ENCODE measurements at places on chromosomes 6 and 20. TPM values are rescaled to one million over a fixed set of nuclear protein-coding genes. Genes with fewer than 3 reads are reported as not detected.

Gene SLC4A11
- 4.8 TPM for total RNA-seq

Gene SYNDIG1
- 4.9 TPM for total RNA-seq

Gene SPEF1
- total RNA-seq: not detected

Gene ZNF322
- 21.4 TPM for total RNA-seq

Gene CCNC
- total RNA-seq: 93.1 TPM

Gene IRF4
- 0.29 TPM for total RNA-seq

Gene ENPP1
- 5.6 TPM for total RNA-seq

Gene MCCD1
- not detected for total RNA-seq

Gene CDK19
- total RNA-seq: 10.2 TPM

DNA sequence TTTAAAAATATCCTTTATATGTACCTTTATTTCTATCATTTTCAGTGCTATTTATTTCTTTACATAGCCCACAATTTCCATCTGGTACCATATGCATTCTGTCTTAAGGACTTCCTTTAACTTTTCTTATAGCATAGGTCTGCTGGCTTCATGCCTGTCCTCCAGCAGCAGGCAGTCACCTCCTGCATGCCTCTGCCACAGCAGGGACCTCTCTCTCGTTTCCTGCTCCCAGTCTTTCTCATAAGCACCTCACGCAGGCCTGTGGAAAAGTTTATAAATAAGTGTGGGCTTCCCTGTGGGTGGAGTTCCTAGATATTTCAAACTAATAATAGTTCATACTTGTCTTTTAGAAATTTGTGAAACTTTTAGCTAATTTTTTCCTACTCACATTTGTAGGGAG lies 133.9 kb downstream of the KCNQ5 start:
- peak; percentile 12 for DNase-seq

DNA sequence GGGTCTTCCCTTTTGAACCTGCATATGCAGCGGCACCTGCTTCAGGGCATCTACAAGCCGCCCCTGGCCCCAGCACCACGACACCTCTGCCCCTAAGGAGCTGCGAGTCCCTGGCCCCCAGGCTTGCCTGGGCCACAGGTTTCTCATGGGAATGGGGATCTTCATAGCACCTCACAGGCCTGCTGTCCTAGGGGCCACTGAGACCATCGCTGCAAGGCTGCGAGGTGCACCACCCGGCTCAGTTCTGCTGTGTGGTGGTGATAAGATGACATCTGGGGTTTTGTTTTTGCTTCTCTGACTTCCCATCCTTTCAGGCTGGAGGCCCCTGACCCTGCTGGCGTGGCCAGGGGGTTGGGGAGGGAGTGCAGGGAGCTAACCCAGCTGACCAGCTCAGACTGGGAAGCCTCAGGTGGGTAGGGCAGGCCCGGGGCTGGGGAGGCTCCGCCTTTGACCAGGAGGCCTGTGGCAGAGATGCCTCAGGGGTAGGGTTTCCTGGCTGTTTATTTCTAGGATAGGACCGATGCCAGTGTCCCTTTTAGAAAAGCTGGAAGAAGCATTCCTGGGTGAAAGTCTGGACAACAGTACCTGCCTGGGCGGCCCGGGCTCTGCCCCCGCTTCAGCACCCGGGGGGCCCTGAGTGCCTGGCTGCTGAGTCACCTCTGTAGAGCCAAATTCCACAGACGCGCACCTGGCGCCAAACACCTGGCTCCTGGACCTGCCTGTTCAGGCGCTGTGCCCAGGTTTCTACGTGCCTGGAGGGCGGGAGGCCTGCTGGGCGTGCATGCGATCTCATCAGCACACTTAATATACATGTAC lies 264.7 kb downstream of the DLL1 start:
- DNase-seq: no peak

DNA sequence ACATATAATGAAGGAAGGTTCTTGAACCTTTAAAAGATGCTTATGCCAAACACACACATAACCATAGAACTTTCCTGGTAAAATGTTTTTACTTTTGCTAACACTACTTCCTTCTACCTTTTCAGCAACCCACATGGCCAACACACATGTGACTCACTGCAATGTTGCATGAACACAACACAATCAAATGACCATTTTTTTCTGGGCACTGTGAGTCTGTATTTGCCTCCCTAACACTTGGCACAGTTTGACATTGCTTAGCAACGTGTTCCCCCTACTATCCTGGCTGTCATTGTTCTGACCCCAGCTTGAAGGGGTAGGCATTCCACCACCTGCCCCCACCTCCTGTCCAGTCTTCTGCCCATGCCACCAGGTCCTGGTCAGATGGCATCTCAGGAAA lies 204.8 kb upstream of the PRND start:
- no peak for DNase-seq

GRCh38 chr6:19434065-19434464 lies 403.1 kb upstream of the ID4 start:
- no peak for DNase-seq

- no peak for DNase-seq
Measured at GRCh38 chr6:39829331-39829730, 37.2 kb downstream of the DAAM2 start.

DNA sequence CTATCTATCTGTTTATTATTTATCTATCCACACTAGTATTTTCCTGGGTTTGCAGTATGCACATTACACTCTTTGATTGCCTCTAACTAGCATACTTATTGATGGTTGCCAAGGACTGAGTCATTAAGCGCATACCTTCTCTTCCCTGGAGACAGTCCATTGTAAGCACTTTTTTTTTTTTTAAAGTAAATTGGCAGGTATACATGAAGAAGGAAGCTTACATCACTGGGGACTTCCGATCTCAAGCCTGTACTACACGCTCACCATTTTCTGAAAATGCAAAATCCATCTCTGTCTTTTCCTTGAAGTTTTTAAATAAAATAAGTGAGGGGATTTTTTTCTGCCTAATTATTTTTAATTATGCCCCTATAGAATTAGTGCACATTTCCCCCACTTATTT lies 63.5 kb downstream of the HMGN3 start:
- DNase-seq: no peak

- DNase-seq: no peak
Measured at GRCh38 chr6:126628125-126628524, 288.2 kb downstream of the CENPW start.

DNA sequence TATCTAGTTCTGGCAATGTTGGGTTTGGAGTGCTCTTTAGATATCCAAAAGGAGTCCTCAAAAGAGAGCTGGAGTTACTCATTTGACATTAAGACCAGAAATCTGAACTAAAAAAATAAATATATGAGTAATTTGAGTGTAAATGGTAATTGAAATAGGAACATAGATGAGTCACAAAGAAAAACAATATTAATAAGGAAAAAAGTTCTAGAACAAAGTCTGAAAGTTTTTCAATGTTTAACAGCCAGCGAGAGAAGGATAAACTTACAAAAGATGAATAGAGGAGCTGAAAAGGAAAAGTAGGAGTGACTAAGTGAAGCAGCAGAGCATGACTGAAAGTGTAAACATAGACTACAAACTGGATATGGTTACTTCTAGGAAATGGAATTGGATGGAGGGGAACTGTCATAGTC lies 46.8 kb downstream of the EPM2A start:
- DNase-seq: peak; percentile 23

DNA sequence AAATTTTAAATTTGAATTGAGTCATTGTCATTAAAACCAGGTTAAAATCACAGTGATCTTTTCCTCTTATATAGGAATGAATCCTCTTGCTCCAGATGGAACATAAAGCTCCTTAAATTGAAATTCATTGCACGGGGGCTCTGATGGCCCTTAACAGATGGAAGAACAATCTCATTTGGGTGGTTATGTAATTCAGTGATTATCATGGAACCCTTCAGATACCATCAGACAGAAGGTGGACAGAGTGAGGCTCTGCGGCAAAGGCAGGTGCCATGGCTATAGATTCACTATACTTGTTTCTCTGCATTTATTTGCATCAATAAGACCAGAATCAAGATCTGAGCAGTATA lies 17.8 kb upstream of the RNF182 start:
- DNase-seq: no peak

GRCh38 chr6:38443352-38444144 lies 196.2 kb downstream of the BTBD9 start:
- no peak for DNase-seq

DNA sequence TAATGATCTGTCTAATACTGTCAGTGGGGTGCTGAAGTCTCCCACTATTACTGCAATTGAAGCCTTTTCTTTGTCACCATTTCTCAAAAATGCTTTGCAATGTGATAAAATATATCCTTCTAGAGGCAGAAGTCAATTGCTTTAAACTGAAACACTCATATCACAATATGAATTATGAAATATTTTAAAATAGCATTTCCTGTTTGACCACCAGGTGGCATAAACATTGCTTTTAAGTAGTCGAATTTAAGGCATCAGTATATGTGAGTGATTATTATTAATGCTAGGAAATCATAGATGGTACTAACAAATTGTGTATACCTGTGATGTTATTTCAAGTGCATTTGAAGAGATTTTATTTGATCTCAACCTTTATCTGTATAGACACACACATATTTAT lies 87.5 kb downstream of the MEI4 start:
- DNase-seq: no peak

GRCh38 chr6:18349386-18349785 lies 37.8 kb upstream of the RNF144B start:
- DNase-seq: no peak

DNA sequence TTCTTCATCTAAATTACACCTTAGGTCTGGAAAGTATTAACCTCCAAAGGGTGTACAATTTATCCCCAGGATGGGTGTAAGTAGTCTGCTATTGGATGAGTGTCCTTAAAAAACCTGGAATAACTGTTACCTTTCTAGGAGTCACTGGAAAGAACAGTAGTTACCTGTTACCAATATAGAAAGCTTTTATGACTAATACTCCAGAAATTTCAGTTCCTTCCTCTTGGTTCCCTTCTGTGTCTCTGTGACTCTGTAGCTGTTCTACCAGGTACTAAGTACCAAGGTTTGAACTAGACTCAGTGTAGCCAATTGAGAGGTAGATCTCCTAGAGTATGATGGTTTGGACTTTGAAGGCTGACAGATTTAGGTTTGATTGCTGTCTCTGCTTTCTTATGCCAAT lies 47.0 kb upstream of the TBX18 start:
- DNase-seq: no peak

- DNase-seq: no peak
Measured at GRCh38 chr20:38224531-38224930, 36.0 kb downstream of the KIAA1755 start.

GRCh38 chr6:131331151-131331550 lies 195.9 kb downstream of the AKAP7 start:
- DNase-seq: no peak

DNA sequence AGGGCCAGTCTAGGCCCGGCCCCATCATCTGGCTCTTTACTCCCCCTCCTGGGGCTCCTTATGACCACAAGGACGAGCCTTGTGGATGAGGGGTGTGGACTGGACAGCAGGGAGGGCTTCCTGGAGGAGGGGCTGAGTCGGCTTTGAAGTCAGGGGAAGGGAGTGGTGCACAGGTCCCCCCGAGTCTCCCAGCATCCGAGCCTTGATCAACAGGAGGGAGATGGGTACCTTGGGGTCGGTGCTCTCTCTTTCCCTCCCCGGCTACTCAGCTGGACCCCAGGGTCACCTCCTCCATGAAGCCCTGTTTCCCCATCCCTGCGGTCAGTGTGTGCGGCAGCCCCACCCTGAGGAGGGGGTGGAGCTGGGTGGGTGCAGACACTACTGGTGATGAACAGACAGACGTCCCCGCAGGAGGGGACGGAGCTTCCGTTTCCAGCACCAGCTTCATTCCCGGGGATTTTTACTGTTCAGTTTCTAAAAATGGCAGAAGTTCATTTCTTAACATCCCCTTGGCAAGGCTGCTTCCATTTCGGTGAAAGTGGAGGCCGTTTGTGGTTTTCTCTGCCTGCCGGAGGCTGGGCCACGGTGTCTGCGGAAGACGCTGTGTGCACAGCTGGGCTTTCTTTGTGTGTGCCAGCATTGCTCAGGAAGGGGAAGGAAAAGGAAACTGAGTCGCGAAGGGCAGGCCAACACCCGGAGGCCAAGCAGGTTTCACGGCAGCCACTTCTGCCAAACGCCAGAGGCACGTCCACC lies 19.6 kb downstream of the NTSR1 start:
- peak; percentile 65 for DNase-seq

GRCh38 chr6:15881150-15881549 lies 218.3 kb upstream of the DTNBP1 start:
- DNase-seq: no peak

GRCh38 chr20:48571949-48572847 lies 255.6 kb downstream of the PREX1 start:
- no peak for DNase-seq

DNA sequence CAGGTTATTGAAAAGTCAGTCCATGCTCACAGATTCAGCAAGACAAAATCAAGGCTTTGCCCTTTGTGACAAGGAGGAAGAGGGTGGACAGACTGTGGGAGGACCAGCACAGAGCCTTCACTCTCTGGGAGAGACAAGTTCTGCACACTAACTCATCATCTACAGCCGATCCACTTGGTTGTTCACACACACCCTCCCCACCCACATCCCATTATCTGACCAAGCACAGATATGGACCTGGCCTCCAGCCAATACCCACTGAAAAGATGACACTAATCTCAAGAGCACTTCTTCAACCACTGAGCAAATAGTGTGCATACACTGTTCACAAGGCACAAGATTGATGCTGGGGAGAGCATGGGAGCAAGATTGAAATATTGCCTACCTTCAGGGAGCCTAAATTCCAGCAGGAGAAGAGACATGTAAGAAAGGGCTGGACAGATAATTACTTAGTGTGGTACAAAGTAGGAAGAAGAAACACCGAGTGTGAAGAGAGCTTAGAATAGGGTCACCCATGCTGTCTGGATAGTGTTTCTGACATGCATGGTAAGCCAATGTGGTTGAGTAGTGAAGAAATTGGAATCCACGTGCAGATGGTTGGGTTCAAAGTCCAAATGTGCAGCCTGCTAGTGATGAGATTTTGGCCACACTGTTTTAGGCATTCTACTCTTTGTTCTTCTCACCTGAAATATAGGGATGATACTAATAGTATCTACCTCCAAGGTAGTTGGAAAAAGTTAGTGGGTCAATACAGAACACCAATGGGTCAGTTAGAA lies 21.7 kb upstream of the IL17A start:
- DNase-seq: no peak

- DNase-seq: no peak
Measured at GRCh38 chr6:90818163-90818562, 231.3 kb upstream of the MAP3K7 start.

DNA sequence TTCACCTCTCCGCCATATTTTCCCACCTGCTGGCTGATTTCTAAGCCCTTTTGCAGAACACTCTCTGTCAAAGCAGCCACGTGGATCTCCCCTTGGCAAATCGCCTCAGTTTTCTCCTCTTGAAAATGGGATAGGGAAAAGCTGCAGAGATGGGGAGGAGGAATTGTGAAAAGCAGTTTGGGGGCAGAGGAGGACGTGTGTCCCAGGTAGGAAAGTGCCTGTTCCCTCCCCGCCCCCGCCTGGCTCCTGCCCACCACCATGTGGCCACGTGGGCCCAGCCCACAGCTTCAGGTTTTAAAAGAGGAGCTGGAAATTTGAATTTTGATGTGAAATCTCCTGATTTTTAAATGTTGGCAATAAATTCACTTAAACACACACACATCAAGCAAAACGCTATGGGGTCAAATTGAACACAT lies 3.6 kb upstream of the CEBPB start:
- no peak for DNase-seq

DNA sequence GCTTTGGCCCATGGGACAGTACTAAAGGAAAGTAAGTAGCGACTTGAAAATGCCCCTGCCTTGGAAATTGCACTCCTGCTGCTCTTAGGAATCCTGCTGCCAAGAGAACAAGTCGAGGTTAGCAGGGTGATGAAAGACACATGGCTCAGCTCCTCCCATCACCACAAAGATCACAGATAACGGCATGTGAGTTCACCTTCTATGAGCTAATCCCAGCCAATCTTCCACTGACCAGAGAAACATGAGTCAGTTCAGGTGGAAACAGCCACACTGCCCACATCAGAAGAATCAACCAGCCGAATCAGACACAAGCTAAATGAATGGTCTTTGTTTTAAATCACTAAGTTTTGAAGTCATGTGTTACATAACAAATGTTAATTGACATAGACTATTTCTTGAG lies 106.3 kb downstream of the PRKN start:
- peak; percentile 78 for DNase-seq
